Bronchial smooth muscle cell (primary cell): ENCODE measurements at places on chromosomes 16 and 17. TPM values are rescaled to one million over a fixed set of nuclear protein-coding genes. Genes with fewer than 3 reads are reported as not detected.

Gene MYL11
- 0.95 TPM in 1 of 2 replicates, not detected in the other for total RNA-seq

Gene CACNG1
- total RNA-seq, result not detected in 2 replicates

Gene RIPOR1
- total RNA-seq, result 21.6 and 35.9 TPM in 2 replicates

Gene ZNF385C
- total RNA-seq, result not detected in 2 replicates

Gene ATP2A3
- total RNA-seq, result 3.8 and 5.9 TPM in 2 replicates

Gene HSF5
- not detected in 2 replicates for total RNA-seq

Gene FSCN2
- total RNA-seq, result 1.7 and 2.8 TPM in 2 replicates

Gene FASN
- total RNA-seq, result 63.3 and 80.4 TPM in 2 replicates

Gene CCDC154
- total RNA-seq, result 0.32 and 0.43 TPM in 2 replicates

Gene KRTAP1-5
- not detected in 2 replicates for total RNA-seq

Gene EXOC3L1
- 0.16 and 0.34 TPM in 2 replicates for total RNA-seq

Gene EFNB3
- 0.86 and 0.95 TPM in 2 replicates for total RNA-seq

Gene STX1B
- total RNA-seq, result 1.0 and 3.5 TPM in 2 replicates
